ENCODE measurements at places on chromosomes 12 and 14.
A peak's percentile ranks its signal among the peaks of the same experiment; 100 is the strongest.

DNA sequence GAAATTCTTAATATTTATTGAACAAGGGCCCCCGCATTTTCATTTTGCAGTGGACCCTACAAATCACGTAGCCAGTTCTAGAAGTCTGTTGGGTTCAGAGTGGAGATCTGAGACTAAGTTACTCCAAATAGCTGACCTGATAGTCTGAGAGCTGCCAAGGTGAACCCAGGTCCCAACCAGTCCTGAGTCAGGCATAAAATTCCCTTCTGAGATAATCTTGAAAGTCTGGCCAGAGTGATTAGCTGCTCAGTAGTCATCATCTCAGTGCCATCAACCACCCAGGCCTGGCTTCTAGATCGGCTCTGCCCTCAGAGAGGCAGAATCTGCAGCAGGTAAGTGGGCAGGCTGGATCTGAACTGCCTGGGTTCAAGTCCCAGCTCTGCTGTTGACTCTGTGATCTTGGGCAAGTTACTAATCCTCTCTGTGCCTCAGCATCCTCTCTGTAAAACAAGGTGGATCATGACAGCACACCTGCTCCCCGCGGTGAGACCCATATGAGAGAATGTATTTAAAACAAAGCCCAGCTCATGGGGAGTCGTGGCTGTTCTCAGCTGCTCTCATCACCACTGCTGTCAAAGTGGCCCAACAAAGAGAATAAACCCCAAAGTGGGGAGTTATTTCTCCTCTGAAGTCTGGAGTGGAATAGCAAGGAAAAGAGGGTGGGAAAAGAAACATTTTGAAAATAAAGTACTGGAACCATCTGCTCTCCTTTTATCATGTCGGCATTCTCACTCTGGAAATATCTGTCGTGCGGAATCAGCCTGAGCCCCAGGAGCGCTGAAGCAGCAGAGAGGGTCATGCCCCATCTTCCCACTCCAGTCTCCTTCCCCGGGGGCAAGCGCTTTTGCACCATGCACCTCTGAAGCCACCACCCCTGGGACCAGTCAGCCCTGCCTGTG, 193.3 kb downstream of the DPF3 start:
- DNase-seq: no peak

- no peak for DNase-seq
Measured at GRCh38 chr12:65199604-65200003, 30.2 kb downstream of the LEMD3 start.

DNA sequence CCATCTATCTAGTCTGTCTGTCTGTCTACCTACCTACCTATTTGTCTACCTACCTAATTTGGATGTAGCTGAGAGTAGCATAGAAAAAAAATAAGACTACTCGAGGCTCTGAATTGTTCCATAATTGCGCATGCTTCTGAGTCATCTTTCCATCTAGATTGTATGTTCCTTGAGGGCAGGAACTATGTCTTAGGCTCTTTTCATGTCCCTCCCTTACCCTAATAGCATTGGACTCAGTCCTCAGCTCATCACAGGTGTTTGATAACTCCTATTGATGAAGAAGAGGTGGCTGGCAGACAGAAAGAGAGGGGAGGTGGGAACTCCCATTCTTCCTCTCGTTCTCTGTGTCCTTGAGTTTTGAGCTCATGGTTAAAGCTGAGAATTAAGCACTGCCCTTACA, 263.7 kb downstream of the TTC6 start:
- no peak for DNase-seq

DNA sequence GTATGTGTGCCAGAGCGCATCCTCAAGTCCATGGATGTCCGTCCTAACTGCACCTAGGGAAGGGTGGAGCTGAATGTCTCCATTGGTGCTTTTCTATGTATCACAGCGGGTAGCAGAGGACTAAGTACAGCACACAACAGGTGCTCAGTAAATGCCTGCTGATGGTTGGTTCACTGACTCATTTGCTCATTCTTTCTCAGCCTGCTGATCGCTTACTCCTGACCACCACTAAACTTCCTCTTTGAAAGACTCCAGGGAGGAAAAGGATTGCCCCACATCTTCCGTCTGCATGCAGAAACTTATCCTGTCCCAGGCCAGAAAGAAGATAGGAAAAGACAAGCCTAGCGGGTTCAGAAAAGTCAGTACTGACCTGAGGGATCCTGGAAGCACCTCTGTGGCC, 66.3 kb downstream of the B4GALNT3 start:
- DNase-seq: no peak

DNA sequence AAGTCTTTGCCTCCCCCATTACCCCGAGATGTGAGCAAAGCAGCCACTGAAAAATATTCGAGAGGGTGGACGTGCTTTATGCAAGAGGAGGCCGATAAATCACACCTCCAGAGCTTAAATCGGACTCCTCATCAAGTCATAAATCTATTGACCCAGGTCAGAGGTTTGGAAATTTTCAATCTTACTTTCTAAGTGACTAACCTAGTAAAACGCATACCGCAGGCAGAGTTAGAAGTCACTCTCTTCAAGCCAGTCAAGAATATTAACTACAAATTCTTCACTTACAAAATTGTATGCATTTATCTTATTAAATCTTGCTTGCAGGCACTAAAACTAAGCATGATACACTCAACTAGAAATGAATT, 34.9 kb downstream of the GPHB5 start:
- DNase-seq: no peak

DNA sequence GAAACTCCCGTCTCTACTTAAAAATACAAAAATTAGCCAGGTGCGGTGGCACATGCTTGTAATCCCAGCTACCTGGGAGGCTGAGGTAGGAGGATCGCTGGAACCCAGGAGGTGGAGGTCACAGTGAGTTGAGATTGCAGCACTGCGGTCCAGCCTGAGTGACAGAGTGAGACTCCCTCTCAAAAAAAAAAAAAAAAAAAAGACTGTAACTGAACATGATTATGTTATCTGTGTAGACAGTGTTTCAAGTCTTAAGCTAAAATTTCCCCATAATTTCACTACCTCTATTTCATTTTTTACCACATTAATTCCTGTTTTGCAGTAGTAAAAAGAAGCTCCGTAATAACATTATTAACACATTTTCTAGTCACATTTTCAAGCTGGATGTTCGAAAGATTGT, 5.4 kb downstream of the PLBD1 start:
- DNase-seq: no peak

DNA sequence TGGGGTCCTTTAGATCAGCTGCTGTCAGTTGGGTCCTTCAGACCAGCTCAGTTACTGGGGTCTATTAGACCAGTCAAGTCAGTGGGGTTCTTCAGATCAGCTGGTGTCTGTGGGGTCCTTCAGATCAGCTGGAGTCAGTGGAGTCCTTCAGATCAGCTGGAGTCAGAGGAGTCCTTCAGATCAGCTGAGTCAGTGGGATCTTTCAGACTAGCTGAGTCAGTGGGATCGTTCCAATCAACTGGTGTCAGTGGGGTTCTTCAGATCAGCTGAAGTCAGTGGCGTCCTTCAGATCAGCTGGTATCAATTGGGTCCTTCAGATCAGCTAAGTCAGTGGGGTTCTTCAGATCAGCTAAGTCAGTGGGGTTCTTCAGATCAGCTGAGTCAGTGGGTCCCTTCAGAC, 14.7 kb upstream of the LPCAT3 start:
- no peak for DNase-seq

DNA sequence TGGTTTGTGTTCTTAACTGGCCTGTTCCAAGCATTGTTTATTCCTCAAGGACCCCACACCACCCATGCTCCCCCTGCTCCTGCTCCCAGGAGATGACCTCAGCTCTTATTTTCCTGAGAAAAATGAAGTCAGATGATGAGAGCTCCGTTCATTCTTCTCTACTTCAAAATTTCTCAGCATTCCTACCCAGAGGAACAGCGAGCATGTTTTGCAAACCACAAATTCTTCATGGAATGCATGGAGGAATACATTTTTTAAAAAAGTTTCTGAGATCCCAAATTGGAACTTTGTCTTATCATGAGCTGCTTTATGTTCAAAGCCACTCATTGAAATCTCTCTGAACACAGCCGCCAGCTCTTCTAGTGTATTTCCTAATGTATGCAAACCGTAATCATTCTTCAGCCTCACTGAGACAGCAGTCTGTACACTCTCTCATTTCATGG, 44.9 kb downstream of the SYNE2 start:
- no peak for DNase-seq

DNA sequence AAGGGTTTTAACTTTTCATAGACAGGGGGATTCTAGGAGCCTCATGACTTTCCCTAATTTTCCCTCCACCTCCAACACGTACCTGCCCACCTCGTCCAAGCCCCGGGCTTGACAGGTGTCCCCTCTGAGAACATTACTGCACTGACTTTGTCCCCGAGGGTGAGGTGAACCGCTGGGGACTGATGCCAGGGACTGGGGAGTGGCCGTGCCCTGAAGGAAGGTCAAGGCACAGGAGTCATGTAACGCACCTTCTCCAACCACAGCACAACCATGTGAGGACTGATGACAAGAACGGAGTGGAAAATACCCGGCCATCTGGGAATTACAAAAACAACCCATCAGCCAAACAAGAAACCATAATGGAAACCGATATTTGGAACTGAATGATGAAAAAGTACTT, 214.7 kb upstream of the C14orf180 start:
- no peak for DNase-seq

GRCh38 chr12:11615481-11615880, 34.0 kb upstream of the ETV6 start:
- DNase-seq: no peak

GRCh38 chr14:73606271-73606670, 6.0 kb upstream of the ACOT6 start:
- no peak for DNase-seq

DNA sequence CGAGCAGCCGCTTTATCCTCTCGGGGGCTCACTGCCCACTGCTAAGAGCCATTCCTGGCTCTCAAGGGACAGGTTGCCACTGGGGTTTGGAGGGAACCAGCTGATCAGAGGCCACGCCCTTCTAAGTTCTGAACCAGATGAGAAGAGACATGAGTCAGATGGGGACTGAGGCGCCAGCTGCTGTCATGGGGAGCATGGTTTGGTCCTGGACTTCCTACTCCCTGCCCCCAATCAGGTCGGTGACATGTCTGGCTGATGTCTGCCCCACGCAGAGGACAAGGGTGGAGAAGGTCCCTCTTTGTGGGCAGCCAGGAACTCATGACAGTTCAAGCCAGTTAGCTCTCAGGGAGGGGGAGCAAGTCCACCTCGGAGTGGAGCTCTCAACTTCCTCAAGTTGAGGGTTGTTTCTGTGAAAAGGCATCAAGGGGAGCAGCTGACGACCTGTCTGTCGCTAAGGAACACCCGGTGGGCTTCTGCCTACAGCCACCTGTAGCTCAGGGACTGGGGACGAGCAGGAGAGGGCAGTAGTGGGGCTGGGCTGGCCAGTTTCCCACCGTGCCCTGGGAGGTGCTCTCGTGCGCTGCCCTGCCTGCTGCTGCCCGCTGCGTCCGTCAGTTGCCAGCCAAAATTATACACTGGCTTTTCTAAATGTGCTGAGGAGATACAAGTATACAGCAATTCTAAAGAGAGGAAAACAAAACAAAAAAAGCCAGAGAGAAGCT, 20.5 kb downstream of the PSMC1 start:
- no peak for DNase-seq

- DNase-seq: no peak
Measured at GRCh38 chr12:109738209-109738608, 24.6 kb downstream of the FAM222A start.

- DNase-seq: no peak
Measured at GRCh38 chr12:114678028-114678427, 5.9 kb downstream of the TBX3 start.

GRCh38 chr12:21962236-21962635, 21.0 kb upstream of the ABCC9 start:
- DNase-seq: no peak

DNA sequence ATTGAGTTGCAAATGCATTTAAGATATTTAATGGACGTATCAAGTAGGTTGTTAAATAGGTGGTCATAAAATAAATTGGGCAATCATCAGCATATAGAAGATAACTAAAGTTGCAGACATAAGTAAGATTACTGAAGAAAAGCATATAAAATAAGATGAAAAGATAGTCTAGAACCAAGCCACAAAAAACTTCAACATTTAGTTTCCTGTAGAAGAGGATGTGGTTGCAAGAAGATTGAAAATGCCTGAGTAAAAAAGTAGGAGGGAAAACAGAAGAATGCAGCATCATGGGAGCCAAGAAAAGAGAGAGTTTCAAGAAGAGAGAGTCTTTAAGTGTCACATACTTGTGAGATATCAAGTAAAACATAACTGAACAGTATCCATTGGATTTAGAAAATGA, 17.6 kb upstream of the SLC16A7 start:
- peak; percentile 21 for DNase-seq

DNA sequence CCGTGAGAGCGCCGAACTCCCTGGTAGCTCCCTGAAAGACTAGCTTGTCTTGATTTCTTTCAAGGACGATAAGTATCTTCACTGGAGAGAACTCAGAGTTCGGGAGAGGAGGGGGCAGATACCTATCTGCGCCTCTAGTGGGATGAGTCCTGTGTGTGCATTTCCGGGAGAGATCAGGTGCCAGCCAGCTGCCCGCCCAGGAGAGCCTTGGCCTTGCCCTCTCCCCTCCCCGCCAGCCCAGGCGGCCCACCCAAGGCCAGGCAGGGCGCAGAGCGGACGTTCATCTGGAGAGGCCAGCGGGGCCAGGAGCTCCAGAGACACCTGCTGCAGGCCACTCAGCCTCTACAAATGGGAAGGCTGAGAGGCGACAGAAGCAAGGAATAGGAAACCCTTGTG, 1.0 kb downstream of the CD9 start:
- DNase-seq: no peak
